Activated CD8-positive, alpha-beta memory T cell treated with anti-CD3 and anti-CD28 coated beads for 4 hours (primary cell): ENCODE measurements at places on chromosomes 2 and 18.

GRCh38 chr2:6845903-6846302 is 19.8 kb downstream of the CMPK2 start:
- DNase-seq, result no peak

GRCh38 chr2:7825591-7826312 is 856.1 kb upstream of the ID2 start:
- DNase-seq, result no peak

- peak; percentile 58 for DNase-seq
These were observed 2.8 kb downstream of the IHH start for GRCh38 chr2:219057709-219058540.

DNA sequence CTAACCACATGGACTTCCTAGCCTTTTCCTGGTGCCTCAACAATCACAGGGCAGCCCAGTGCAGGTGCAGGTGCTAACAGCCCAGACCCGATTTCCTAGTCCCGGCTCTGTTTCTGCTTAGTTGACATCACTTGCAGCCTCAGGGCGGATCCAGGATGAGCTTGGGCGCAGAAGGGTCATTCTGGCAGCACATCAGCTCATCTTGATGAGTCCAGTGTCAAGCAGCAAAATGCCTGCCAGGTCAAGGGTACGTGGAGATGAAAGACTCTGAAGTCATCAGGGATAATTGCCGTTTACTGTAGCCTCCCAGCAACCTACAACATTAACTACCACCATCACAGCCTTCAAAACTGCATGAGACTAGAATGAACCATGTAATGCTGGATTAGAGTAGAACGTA is 39.4 kb upstream of the EFHD1 start:
- DNase-seq, result no peak

DNA sequence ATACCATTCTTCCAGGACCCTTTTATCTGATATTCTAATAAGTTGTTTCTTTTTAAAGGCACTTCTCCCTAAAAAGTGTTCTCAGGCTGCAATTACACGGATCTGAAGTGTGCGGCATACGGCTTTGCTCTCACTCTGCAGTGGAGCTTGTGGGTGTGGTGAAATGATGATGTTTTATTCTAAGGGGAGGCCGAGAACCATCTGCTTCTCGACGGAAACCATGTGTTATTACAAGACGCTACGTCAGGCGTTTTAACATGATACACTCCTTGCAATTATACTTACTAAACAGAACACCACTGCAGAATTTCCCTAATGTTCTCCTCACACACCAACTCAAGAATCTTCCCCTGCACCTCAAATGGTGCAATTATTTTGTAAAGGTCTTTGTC is 34.9 kb upstream of the CTDP1 start:
- DNase-seq, result no peak

- no peak for DNase-seq
These were observed 15.5 kb downstream of the MROH2A start for GRCh38 chr2:233793465-233794127.

DNA sequence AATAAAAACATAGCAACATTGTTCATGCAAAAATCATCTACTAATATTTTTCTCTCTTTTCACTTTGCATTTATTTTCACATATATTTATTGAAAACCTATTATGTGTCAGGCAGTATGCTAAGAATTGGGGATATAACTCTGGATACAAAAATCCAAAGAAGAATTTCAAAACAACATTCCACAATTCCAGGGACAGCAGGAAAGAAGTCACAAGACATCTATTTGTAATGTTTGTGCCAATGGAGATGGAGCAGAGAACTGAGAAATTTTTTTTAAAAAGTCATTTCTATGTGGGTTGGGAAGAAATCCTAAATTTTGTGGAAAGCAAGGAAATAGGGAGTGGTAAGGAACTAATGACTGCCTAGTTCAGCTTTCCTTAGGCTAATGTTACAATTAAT is 128.6 kb upstream of the TLK1 start:
- no peak for DNase-seq

- DNase-seq, result no peak
These were observed 487.9 kb upstream of the ID2 start for GRCh38 chr2:8193686-8194615.

- no peak for DNase-seq
These were observed 3.9 kb downstream of the MAPRE3 start for GRCh38 chr2:26974352-26974751.

DNA sequence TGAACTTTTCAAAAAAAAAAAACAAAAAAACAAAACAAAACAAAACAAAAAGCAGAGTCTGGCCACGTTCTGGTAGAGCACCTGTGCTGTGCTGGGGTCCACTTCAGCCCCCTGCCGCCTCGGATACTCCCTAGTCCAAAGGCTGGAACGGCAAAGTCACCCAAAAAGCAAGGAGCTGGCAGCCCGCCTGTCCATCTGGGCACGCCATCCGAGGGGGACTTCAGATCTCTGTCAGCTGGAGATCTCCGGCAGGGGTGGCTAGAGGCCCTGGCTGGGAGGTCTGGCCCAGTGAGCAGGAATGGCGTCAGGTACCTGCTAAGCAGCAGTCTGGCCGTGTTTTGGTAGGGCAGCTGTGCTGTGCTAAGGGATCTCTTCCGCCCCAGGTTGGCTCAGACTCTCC is 152.3 kb upstream of the ZNF516 start:
- DNase-seq, result no peak

DNA sequence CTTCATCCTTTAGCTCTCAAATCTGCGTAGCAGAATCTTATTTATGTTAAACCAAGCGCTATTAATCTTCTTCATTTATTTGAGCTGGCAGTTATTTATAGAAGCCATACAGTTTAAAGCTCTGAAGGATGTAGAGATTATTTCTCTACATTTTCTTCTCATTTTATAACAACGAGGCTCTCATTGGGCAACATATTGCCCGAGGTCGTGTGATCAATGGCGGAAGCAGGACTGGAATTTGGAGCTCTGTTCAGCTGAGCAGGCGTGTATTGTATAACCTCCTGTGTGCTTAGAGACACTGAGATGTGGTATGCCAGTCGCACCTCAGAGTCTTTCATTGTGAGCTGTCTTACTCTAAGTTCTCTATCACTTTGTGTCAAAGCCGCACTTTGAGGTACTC is 17.5 kb upstream of the DRC1 start:
- DNase-seq, result no peak

DNA sequence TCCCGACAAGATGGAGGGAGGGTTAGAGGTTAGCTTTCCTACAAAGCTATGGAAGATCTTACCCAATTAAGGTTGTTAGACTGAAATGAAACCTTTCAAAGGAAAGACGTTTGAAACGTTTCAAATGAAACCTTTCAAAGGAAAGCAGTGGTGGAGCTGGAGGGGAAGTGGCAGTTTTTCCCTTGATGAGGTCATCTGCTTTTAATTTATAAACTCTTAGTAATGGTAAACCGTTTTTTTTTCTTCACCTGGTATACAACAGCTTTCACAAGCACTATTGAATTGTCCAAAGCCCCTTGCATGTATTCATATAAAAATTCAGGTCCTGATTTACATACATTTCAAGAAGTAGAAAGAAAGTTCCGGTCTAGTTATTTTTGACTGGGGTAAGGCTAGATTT is 7.4 kb downstream of the PMAIP1 start:
- no peak for DNase-seq
